ENCODE measurements at places on chromosomes 13 and 19.

DNA sequence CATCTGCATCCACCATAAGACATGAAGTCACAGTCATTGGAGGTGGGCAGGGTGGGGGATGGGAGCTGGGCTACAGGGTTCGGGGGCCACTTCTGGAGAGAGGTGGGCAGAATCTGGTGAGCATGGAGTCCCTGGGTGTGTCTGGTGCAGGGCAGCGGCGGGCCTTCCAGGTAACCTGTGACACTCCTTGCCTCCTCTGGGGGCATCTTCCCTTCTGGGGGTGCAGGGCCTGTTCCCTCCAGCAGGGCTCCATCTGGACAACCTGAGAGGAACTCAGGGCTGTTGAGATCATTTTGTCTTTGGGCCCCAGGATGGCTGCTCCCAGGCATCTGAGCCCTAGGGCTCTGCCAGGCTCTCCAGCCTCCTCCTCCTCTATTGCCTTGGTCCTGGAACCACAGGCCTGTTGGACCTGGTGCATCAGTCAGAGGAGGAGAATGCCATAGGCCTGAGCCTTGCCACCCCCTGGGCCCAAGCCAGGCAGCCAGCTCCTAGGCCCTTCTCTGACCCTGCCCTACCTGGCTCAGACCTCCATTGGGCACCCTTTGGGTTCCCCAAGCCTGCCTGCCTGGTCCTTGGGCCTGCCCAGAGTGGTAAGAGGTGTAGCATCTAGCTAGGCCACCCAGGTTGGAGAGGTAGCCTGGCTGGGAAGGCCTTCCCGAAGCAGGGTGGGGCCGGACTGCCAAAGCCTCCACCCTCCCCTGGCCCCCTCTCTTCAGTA is 13.4 kb downstream of the LYL1 start:
- no peaks in the 10 kb centered on the region for H3K4me1 ChIP-seq
- peaks cover under 1% of the 10 kb centered on the region for H3K27me3 ChIP-seq
- H3K4me3 ChIP-seq, result no peak overlapping the region
- H3K36me3 ChIP-seq, result no peaks in the 10 kb centered on the region
- peak; percentile 51 for DNase-seq

- H3K36me3 ChIP-seq, result no peaks in the 10 kb centered on the region
- H3K4me3 ChIP-seq, result no peak overlapping the region
- DNase-seq, result no peak
- H3K27me3 ChIP-seq, result peaks cover 2% of the 10 kb centered on the region
These were observed 120.6 kb upstream of the IRS2 start for GRCh38 chr13:109906976-109907375.

DNA sequence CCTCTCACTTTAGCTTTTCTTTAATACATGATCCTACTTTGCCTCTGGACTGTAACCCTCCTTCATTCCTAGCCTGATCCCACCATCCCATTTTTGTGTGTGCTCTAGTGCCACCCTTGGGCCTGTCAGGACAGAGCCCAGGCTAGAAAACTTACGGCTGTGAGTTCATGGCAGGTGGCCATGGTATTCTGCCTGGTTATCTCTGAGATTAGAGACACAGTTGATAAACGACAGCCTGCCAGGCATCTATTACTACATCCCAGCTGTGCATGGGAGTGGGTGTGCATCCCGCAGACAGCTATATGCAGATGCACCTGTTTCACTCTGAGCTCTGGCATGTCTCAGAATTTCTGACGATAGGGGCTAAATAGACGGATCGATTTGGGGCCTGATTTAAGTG is 110.9 kb downstream of the HS6ST3 start:
- no peaks in the 10 kb centered on the region for H3K27me3 ChIP-seq
- no peak overlapping the region for H3K27ac ChIP-seq
- no peaks in the 10 kb centered on the region for H3K36me3 ChIP-seq
- DNase-seq, result no peak
- H3K4me1 ChIP-seq, result no peaks in the 10 kb centered on the region

DNA sequence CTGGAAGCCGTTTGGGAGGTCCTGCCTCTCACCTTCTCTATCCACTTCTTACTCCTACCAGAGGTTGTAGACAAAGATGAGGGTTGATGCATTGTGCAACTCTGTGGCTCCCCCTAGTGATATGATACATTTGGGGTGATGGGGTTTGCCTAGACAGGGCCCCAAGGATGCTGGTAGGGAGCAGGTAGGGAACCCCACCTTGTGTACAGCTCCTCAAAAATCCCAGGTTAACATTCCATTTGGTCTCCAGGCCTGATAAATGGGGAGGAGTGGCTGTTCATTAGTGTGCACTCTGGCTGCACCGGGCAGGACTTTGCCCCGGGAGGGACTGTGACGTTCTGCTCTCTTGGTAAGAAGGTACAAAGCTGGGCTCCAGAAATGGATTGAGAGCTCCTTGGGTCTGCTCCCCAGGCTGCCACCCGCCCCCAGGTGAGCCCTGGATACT is 19.2 kb downstream of the SIGLEC8 start:
- peak; percentile 54 for DNase-seq
- no peaks in the 10 kb centered on the region for H3K27me3 ChIP-seq
- H3K27ac ChIP-seq, result no peak overlapping the region
- H3K4me1 ChIP-seq, result peaks cover 55% of the 10 kb centered on the region
- H3K4me3 ChIP-seq, result no peak overlapping the region
- H3K36me3 ChIP-seq, result peaks cover 4% of the 10 kb centered on the region

- H3K27ac ChIP-seq, result no peak overlapping the region
- no peaks in the 10 kb centered on the region for H3K4me1 ChIP-seq
- H3K36me3 ChIP-seq, result no peaks in the 10 kb centered on the region
- no peak for DNase-seq
- no peak overlapping the region for H3K4me3 ChIP-seq
- peaks cover 21% of the 10 kb centered on the region for H3K27me3 ChIP-seq
These were observed 6.8 kb downstream of the LHFPL6 start for GRCh38 chr13:39596176-39596575.

DNA sequence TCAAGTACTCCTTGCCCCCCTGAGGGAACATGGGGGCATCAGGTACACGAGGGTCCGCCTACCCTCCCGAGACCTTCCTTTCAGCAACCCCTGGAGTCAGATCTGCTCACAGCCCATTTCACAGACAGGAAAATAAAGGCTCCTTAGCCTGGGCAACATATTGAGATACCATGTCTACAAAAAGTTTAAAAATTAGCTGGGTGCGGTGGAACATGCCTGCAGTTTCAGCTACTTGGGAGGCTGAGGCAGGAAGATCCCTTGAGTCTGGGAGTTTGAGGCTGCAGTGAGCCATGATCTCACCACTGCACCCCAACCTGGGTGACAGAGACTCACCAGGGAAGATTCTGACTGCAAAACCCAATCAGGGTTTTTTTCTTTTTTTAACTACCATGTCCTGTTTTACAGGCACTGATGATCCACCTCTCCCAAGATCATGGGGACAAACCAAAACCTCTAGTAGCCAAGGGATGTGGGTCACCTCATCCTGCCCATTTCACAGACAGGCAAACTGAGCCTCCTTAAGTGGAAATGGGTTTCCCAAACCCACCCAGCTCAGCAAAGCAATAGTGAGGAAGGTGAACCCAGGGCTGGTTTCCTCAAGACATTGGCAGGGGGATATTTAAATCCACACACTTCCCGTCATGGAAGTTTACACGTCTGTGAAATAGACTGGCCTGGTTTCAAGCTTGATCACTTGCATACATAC is 6.4 kb upstream of the CDKN2D start:
- no peaks in the 10 kb centered on the region for H3K27me3 ChIP-seq
- no peak overlapping the region for H3K4me3 ChIP-seq
- H3K36me3 ChIP-seq, result no peaks in the 10 kb centered on the region

- H3K4me3 ChIP-seq, result peak overlapping the region; percentile 69
- peaks cover 66% of the 10 kb centered on the region for H3K4me1 ChIP-seq
- peak; percentile 98 for DNase-seq
- H3K27me3 ChIP-seq, result no peaks in the 10 kb centered on the region
These were observed 29.4 kb upstream of the NDFIP2 start for GRCh38 chr13:79451500-79451962.

DNA sequence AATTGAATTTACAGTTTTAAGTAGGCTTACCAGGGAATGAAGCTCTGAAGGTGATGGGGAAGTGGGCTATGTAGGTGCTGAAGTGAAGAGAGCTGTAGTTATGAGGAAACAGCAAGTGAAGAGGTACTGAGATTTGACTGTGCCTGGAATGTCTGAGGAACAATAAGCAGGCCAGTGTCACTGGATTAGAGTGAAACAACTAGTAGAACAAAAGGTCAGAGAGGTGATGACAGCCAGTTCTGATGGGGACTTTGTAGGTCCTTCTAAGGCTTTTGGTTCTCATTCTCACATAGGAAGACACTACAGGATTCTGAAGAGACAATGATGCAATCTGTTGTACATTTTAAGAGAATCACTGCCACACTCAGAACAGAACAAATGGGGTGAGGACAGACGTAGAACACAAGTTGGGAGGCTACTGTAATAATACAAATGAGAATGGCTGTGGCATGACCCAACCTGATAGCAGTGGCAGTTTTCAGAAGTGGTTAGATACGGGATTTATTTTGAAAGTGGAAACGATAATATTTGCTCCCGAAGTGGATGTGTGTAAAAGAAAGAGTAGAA is 130.8 kb downstream of the MYCBP2 start:
- DNase-seq, result no peak
- peaks cover 24% of the 10 kb centered on the region for H3K36me3 ChIP-seq
- H3K27me3 ChIP-seq, result no peaks in the 10 kb centered on the region
- no peak overlapping the region for H3K27ac ChIP-seq

DNA sequence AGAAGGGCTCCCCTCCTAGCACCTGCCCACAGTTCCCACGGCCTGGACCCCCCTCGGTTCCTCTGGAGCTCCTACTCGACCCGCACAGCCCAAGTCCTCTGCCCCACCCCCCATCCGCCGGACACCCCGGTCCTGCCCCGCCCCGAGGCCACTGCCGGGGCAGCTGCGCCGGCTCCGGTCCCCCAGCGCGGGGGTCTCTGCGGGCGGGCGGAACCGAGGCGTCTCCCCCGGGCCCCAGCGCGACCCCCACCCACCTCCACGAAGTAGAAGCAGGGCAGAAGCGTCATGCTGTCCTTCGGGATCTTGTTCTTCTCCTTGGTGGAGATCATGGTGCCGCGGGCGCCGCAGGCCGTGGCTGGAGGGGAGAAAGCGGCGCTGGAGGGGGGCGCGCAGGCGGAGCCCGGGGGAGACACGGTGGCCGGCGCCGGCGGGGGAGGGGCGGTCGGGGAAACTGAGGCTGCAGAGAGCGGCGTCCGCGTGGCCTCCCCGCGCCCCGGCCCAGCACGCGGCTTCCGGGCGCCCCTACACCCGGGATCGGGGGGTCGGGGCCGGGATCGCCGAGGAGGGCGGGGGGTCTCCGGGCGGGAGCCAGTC is 427 bp downstream of the PLPPR3 start:
- no peak overlapping the region for H3K27ac ChIP-seq
- peaks cover 5% of the 10 kb centered on the region for H3K36me3 ChIP-seq
- no peak overlapping the region for H3K4me3 ChIP-seq
- H3K4me1 ChIP-seq, result no peaks in the 10 kb centered on the region
- H3K27me3 ChIP-seq, result peaks cover 10% of the 10 kb centered on the region

DNA sequence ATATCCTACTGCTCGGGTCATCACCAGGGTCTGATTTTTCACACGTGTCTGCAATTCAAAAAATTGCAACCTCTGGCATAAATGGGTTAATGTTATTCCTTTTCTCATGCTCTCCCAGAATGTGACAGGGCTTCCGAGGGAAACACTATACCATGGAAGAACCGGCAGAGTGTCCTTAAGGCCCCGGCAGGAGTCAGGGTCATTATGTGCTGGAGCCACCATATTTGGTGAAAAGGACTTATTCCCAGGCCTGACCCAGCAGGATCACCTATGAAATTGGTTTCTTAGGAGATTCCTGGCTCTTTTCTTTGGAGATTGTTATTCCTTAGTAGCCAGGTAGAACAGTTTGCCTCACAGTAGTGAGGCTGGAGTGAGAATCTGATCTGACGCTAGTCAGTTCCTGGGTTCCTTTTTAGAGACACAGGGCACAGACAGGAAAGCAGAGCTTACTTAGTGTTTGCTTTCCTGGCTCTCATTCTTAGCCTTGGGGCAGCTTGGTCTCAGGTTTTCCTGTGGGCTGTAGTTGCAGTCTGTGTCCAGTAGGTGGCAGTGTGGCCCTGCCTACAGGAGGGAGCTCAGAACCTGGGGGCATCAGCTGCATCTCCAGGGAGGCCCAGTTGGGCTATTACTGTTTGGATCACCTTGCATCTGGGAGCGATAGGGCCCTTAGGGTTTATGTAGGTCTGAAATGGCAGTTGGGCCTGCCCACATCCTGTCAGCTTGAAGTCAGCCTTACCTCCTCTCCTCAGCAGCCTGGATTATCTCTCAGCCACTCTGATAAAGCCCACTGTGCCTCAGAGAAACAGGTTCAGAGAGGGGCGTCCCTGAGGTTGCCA is 12.4 kb downstream of the SNRNP70 start:
- peak; percentile 81 for DNase-seq
- H3K27me3 ChIP-seq, result no peaks in the 10 kb centered on the region
- peaks cover 2% of the 10 kb centered on the region for H3K4me1 ChIP-seq
- peaks cover 45% of the 10 kb centered on the region for H3K36me3 ChIP-seq
- H3K4me3 ChIP-seq, result no peak overlapping the region

GRCh38 chr13:97567510-97568243 is 133.7 kb downstream of the RAP2A start:
- H3K27ac ChIP-seq, result no peak overlapping the region
- H3K36me3 ChIP-seq, result no peaks in the 10 kb centered on the region
- no peak for DNase-seq
- H3K4me1 ChIP-seq, result no peaks in the 10 kb centered on the region
- H3K27me3 ChIP-seq, result peaks cover 16% of the 10 kb centered on the region

GRCh38 chr13:38167164-38167822 is 182.4 kb upstream of the UFM1 start:
- no peaks in the 10 kb centered on the region for H3K27me3 ChIP-seq
- no peak for DNase-seq
- peaks cover 2% of the 10 kb centered on the region for H3K4me1 ChIP-seq
- no peak overlapping the region for H3K27ac ChIP-seq
- H3K4me3 ChIP-seq, result no peak overlapping the region

DNA sequence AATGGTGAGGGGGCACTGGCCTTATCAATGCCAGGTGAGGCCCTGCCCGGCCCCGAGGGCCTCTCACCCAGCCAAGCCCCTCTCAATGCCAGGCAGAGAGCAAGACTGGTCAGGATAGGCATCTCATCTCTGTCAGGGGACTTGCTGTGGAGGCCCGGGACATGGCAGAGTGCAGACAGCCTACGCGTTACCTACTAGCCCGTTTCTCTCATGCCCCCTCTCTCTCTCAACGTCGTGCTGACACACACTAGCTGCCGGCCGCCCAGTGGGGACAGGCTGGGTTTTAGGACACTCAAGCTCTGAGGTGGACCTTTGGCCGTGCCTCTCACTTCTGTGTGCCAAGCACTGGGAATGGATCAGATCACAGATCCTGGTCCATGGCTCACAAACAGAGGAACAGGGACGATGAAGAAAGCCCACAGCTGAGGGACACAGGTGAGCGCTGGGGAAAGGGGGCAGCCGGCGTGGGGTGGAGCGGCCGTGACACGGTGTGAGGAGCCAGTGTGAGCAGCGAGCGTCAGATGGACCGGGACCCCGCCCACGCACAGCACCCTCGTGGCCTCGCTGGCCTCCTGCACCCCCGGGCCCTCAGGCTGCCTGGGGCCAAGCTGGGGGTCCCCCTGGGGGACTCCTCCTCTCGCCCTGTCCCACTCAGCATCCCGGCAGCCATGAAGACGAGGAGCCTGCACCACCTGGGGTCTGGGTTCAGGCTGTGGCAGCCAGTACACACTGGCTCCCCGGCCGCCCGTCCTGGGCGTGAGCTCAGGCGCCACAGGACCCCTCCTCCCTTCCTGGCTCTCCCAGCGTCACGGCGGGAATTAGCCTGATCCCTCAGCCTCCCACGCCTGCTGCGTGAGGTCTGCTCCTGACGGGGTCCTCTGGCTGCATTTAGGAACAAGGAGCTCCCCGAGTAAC is 76.9 kb upstream of the C13orf46 start:
- no peaks in the 10 kb centered on the region for H3K27me3 ChIP-seq
- H3K36me3 ChIP-seq, result peaks cover 16% of the 10 kb centered on the region
- H3K27ac ChIP-seq, result no peak overlapping the region
- H3K4me1 ChIP-seq, result peaks cover 55% of the 10 kb centered on the region
- H3K4me3 ChIP-seq, result no peak overlapping the region
